ENCODE measurements at places on chromosomes 4 and X. TPM values are rescaled to one million over a fixed set of nuclear protein-coding genes. Genes with fewer than 3 reads are reported as not detected.

Gene DGAT2L6
- not detected for total RNA-seq

Gene HS6ST2
- 1.1 TPM for total RNA-seq

Gene SLC6A14
- not detected for total RNA-seq

Gene USP46
- 9.9 TPM for total RNA-seq

Gene FGF2
- total RNA-seq = 17.8 TPM
